ENCODE measurements at places on chromosomes 12 and 14.

DNA sequence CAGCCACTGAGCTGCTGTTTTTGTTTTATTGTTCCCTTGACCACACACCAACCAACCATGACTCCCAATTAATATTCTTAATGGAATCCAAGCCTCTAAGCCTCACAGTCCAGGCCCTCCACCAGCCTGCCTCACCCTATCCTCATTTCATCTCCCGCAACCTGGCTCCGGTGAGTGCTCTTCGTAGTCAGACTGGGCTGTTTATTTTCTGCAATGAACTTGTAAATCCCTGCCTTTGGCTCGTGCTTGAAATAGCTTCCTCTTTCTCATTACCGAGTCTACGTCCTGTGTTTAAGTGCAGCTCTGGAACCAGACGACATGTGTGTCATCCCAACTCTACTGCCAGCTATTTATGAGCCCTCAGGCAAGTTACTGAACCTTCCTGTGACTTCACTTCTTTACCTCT lies 12.4 kb upstream of the ETFBKMT start:
- DNase-seq, result no peak

- DNase-seq, result no peak
Measured at GRCh38 chr14:22802860-22803686, 12.2 kb downstream of the SLC7A7 start.

GRCh38 chr14:64235652-64236640 lies 58.2 kb downstream of the ESR2 start:
- DNase-seq, result peak; percentile 86

- DNase-seq, result no peak
Measured at GRCh38 chr12:22598141-22598762, 26.7 kb upstream of the ETNK1 start.

DNA sequence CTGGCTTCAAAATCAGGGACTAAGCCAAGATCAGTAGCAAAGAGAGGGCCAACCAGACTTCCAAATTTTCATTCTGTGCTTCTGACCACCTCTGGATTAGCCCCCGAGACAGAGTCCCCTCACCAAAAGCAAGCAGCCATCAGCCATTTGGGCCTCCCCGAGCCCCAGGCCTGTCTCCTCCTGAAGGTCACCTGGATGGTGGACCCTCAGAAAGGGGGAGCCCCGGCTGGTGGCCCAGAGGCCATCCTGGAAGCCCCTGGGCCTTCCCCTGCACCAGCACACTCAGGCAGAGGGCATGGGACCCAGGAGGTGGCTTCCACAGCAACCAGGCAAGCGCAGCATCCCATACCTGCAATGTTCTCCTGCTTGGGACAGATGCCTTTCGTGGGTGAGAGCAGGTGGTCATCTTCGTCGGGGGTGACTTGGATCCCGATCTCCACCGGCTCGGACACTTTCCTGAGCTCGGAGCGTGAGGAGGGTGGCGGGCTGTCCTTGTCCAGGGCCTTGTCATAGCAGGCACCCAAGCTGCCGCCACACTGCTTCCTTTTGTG lies 14.8 kb downstream of the BCL11B start:
- no peak for DNase-seq

- no peak for DNase-seq
Measured at GRCh38 chr14:94771906-94772490, 2.1 kb upstream of the GSC start.

DNA sequence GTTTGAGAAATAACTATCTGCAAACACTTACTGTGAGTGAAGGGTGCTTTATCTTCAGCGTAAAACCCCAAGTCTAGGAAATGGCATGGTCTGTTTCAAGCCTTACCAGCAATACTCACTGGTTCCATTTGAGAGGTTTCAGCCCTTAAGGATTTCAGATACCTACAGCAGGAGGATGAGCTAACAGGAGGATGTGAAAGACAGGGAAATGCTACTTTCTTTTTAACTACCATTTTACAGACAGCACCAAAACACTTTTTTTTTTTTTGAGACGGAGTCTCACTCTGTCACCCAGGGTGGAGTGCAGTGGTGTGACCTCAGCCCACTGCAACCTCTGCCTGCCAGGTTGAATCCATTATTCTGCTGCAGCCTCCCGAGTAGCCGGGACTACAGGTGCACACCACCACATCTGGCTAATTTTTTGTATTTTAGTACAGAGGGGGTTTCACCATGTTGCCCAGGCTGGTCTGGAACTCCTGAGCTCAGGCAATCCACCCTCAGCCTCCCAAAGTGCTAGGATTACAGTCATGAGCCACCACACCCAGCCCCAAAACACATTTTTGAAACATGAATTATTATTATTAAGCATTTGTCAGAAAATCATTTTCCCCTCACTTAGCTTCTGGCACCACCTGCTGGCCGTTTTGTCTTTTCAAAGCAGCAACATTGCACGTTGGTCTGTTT lies 4.6 kb downstream of the MTRFR start:
- DNase-seq, result peak; percentile 83

- no peak for DNase-seq
Measured at GRCh38 chr12:21542403-21542802, 16.3 kb downstream of the SPX start.

DNA sequence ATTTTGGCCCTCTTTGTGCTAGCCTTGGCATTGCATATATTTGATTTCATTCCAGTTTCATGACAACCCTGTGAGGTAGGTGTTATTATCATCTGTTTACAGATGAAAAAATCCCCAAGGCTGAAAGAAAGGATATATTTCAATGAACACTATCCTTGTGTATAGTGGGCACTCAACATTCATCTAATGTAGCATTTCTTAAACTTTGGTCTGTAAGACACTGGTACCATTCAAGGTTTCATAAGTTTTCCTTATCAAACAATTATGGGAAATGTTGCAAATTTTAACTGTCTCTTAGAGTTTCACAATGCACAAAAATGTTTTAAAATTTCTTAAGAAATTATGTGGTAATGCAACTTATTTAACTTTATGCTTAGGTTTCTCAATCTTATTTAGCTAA lies 44.3 kb downstream of the ATP23 start:
- no peak for DNase-seq

All from GM12865 (cell line).